ENCODE measurements at places on chromosomes 16 and 17. TPM values are rescaled to one million over a fixed set of nuclear protein-coding genes. Genes with fewer than 3 reads are reported as not detected.

GRCh38 chr17:3708366-3708765 is 12.4 kb upstream of the P2RX5 start:
- DNase-seq, result no peak

GRCh38 chr16:77207030-77207429 is 7.8 kb downstream of the SYCE1L start:
- no peak for DNase-seq

RTN4RL1 gene
- not detected for total RNA-seq

GRCh38 chr17:45006927-45007461 is 38.9 kb upstream of the C1QL1 start:
- no peak for DNase-seq

- no peak for DNase-seq
Observed at GRCh38 chr16:70713342-70713741, 27.5 kb upstream of the MTSS2 start.
